ENCODE measurements at places on chromosomes 1 and 21.

DNA sequence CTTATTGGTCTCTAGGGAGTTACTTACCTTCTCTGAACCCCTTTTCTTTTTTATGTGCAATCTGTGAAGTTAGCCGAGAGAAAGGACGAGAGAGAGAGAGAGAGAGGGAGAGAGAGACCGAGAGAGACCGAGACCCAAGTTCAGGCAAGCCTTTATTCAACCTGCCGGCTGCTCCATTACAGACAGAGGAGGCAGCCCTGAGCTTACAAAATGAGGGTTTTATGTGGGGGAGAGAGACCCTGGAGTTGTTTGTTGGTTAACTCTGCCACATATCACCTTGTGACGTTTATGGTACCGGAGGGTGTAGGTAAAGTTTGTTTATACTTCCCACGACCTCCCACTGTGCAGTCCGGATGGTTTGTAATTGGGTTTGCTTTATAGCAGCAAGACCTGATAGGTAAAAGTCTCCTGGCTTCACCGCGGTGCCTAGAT is 1.5 kb upstream of the MCOLN3 start:
- DNase-seq, result no peak

- DNase-seq, result no peak
Observed at GRCh38 chr1:203663821-203664220, 37.2 kb downstream of the ATP2B4 start.

DNA sequence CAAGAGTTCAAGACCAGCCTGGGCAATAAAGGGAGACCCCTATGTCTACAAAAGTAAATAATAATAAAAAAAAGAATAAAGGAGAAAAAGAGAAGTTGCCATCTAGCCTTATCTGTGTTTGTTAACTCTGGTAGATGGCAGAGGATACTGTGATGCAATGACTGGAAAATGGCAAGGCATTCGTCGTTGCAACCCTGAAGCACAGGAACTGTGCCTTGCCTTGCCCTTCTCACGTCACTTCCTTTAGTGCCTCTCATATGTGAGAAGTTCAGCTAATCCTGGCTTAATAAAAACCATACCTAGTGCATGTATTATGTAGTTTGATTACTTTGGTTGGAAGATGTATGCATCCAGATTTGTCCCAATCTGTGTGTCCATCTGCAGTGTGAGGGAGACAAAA is 25.8 kb upstream of the PIGC start:
- DNase-seq, result no peak

GRCh38 chr1:107499139-107499744 is 358.4 kb downstream of the NTNG1 start:
- no peak for DNase-seq

DNA sequence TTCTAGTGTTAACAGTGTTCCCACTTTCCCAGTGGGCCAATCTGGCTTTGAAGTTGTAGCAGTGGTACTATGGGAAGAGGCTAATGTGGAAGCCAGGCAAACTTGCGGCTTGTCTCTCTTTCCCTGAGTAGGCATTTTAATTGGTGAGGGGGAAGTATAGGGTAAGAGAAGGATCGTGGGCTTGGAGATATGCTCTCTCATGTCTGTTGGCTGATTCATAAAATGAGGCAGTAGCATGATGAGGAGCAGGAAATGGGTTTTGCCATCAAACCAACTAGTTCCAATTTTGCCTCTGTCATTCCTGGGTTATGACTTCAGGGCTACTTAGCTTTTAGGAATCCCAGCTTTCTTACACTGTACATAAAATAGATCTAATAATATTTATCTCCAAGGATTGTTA is 12.1 kb downstream of the C8A start:
- no peak for DNase-seq

GRCh38 chr1:239677362-239677761 is 291.0 kb downstream of the CHRM3 start:
- no peak for DNase-seq

DNA sequence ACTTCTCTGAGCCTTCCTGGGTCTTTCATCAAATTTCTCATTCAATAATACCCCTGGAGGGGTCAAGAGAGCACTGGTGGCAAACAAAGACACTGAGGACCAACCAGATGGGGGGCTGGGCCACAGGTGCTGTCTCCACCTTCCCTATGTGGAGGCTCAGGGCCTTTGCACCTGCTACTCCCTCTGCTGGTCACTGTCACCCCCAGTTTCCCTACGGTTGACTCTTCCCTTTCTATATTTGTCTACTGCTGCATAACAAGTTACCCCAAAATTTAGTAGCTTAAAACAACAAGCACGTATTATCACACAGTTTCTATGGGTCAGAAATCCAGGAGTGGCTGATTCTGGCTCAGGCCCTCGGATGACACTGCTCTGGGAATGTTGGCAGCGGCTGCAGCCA is 138.8 kb upstream of the RUNX3 start:
- no peak for DNase-seq

- DNase-seq, result no peak
Observed at GRCh38 chr1:202697038-202697437, 13.2 kb downstream of the SYT2 start.

GRCh38 chr1:107524301-107524700 is 383.5 kb downstream of the NTNG1 start:
- no peak for DNase-seq

GRCh38 chr1:118739501-118739900 is 248.6 kb downstream of the TBX15 start:
- no peak for DNase-seq

DNA sequence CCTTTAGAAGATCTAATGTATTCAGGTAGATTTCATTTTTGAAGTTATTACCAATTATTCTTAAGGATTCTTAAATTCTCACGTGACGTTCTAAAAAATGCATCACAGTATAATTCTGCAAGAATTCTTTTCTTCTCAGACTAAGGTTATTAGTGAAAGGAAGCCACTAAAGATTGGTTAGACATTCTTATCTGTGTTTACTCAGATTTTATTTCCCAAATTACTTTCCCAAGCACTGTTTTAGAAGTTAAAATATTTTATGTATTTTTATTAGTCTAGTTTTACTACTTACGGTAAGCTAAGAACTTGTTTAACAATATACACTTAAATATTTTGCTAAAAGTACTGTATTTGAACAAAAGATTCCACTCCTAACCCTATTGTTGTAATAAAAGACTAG is 28.4 kb downstream of the AGO3 start:
- no peak for DNase-seq

DNA sequence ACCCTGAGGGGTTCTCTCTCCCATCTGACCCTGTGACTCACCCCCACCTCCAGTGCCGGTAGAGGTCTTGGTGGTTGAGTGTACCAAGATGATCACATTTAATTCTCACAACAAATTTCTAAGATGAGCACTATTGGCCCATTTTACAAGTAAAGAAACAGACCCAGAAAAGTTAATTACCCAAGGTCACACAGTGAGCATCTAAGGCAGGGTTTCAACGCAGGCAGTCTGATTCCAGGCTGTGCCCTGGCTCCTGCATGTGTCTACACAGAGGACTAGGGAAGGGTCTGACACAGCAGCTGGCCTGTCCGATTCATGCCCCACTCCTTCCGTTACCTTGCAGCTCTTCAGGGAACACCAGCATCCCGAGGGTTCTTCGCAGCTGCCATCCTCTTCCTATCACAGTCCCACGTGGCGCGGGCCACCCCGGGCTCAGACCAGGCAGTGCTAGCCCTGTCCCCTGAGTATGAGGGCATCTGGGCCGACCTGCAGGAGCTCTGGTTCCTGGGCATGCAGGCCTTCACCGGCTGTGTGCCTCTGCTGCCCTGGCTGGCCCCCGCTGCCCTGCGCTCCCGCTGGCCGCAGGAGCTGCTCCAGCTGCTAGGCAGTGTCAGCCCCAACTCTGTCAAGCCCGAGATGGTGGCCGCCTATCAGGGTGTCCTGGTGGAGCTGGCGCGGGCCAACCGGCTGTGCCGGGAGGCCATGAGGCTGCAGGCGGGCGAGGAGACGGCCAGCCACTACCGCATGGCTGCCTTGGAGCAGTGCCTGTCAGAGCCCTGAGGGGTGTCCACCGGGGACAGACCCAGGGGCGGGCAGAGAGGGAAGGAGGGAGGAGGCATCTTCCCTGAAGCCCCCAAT is 7.5 kb downstream of the NCDN start:
- DNase-seq, result no peak

GRCh38 chr1:110756506-110756905 is 81.8 kb upstream of the KCNA3 start:
- DNase-seq, result no peak

DNA sequence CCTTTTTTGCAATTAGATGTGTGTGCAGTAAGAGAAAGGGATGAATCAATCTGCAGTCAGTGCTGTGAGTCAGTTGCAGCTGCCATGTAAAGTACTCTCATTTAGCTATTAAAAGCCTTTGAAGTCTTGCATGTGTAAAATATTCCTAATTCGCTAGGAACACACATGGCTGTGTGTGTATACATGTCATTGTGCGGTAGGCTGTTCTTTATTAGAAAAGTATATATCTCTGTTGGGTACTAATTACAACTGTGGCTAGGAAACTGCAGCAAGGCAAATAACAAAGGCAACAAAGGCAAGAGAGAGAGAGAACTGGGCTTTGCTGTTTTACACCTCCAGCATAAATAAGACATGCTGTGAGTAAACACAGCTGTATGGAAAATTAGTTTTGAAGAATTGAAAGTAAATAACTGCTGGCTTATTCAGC is 41.7 kb downstream of the EPB41 start:
- no peak for DNase-seq

Measured in nucleus accumbens (tissue), 56 donors.